ENCODE measurements at places on chromosomes 12 and 14.
A peak's percentile ranks its signal among the peaks of the same experiment; 100 is the strongest.

DNA sequence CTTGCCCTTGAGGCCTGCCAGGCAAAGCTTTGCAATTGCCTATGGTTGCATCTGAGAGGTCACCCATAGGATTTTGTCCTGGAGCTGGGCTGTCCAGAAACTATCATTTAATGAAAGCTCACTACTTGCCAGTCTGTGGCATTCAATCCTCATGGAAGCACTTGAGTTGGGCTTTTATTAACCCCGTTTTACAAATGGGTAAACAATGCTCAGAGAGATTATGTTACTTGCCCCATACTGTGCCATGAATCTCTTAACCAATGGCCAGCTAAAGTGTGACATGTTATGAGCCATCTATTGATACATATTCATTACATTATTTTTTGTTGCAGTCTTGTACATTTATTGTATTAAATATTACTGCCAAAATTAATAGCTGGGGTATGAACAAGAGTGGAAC, 35.9 kb downstream of the PDZRN4 start:
- no peak for DNase-seq

- no peak for DNase-seq
Observed at GRCh38 chr12:116161588-116161987, 115.9 kb downstream of the MED13L start.

DNA sequence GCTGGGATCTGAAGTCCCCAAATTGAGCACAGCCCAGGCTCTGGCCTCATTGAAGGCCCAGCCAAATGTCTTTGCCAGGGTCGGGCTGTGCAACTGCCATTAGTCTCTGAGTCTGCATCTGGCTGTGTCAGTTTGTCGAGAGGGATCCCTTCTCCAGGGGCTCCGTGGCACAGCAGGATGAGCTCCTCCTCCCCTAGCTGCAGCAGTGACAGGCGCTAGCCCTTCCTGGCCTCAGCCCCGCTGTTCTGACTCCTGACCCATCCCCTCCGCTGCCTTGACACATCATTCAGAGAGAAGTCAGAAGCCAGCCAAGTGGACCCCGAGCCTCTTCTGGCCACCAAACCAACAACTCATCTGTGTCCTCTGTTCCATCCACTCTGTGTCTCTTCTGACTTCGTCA, 188.3 kb downstream of the CALM1 start:
- no peak for DNase-seq

GRCh38 chr14:88069677-88070076, 64.7 kb downstream of the GPR65 start:
- DNase-seq: no peak

DNA sequence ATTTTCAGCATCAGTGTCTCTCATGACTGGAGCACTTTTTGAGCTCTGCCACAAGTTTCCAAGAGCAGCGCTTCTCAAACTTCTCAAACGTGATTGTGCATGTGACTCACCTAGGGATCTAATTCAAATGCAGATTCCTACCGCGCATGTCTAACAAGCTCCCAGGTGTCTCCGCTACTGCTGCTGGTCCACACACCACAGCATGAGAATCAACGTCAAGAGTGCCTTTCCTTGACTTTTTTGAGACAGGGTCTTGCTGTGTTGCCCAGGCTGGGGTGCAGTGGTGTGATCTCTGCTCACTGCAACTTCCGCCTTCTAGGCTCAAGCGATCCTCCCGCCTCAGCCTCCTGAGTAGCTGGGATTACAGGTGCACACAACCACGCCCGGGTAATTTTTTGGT, 22.4 kb downstream of the GLRX5 start:
- no peak for DNase-seq

DNA sequence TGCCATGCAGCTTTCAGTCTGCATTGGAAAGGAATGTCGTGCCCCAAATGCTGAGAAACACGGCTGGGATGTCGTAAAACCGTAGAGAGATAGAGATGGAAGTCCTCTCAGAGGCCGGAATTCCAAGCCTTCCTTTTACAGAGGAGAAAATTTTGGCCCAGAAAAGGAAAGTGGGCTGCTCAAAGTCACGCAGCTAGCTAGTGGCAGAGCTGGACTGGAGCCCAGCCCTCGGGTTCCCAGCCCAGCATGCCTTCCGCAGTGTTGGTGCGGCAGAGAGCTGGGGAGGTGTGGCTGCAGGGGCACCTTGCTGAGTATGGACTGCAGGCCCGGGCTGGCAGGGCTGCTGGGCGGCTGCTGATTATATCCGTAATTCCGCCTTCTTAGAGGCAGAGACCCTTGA, 50.3 kb downstream of the KCNA1 start:
- DNase-seq: peak; percentile 32

DNA sequence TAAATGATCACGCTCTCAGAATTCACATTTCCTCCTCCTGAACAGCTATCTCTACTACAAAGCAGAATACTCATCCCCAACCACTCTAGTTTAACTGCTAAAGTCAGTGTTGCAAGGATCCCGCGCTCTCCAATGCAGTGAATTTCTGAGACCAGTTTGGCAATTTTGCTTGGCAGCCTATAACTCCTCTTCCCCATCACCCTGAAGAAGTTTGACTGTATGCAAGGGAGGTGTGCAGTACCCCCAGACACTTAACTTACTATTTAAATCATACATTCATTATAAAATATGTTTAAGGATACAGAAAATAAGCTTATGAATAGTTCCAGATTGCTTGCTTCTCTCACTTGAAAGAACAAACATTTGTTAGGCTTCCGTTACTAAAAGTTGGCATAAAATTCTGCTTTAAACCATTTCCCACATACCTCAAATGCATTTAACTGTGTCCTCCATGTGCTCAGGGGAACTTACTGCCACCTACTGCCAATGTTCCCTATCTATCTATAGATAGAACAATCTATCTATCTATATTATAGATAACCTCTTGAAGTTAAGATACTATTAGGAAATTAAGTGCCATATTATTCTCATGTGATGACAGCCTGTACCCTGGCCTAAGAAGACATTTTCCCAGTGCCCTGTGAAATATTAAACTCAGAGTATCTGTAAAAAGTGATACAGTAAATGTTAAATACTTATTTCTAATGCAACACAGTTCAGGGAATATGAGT, 2.4 kb downstream of the LGR5 start:
- no peak for DNase-seq

GRCh38 chr12:22399464-22400180, 65.1 kb upstream of the ST8SIA1 start:
- no peak for DNase-seq

DNA sequence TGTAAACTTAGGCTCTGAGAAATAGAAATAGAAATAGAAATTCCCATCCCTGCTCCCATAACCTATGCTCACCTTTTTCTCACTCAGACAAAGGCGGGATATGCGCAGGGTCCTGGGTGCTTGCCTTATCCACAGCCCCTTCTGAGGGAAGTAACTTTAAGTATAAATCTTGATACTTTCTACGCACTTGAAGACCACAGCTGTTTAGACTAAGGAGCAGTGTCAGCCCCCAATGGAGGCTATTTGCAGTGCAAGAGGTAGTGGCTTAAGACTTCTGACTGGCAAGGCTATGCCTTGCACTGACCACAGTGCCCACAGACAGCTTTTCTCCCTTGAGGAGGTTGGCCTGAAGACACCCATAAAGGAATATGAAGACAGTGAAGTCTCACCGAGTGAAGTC, 35.2 kb downstream of the ASCL1 start:
- no peak for DNase-seq

DNA sequence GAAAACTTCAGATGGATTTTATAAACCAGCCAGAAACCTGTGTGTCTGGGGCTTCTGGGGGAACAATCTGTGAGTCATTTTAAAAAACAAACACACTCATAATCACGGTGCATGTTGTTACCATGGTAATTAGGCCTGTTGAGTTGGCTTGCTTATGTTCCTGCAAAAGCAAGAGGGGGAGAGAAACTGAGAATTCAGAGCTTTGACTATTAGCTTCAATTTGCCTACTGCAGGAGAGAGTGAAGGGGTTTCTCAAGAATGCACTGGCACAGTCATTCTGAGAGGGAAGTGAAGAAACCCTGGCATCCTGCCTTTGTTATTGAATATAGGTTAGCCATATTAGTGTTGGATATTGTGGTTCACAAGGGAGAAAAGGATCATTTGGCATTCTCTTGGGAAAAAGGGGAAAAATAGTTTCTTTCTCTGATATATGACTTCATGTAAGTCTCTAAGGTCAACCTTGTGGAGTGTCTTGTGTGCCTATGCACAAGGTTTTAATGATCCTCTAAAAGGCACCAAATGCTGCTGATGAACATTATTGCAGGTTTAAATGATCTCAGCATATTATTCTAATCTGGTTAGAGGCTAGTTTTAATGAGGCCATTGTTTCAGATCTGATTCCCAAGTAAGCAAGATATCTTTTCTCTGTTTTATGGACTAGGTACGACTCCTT, 12.9 kb downstream of the GNG2 start:
- DNase-seq: no peak

DNA sequence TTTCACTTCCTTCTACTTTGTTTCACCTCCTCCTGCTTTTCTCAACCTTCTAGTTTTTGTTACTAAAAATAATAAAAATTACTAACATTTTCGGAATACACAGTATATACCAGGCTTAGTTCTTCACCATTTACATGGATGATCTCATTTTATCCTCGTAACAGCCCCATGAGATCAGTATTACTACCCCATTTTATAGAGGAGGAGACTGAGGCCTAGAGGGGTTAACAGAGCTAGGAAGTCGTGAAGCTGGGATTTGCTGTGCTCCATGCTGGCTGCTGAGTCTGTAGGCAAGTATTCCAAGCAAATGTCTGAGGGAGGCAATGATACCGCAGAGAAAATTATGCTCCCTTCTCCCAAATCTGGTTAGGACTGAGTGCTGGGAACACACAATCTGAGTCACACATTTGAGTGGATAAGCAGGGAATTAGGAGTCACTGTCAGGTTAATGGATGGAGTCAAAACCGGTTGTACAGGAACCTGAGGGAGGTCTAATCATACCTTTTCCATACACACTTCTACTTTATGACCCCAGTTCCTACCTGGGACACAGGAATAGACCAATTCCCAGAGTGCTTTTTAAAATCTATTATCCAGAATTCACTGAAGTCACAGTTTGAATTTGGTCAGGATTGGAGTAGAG, 51.1 kb downstream of the ZFYVE26 start:
- DNase-seq: no peak

DNA sequence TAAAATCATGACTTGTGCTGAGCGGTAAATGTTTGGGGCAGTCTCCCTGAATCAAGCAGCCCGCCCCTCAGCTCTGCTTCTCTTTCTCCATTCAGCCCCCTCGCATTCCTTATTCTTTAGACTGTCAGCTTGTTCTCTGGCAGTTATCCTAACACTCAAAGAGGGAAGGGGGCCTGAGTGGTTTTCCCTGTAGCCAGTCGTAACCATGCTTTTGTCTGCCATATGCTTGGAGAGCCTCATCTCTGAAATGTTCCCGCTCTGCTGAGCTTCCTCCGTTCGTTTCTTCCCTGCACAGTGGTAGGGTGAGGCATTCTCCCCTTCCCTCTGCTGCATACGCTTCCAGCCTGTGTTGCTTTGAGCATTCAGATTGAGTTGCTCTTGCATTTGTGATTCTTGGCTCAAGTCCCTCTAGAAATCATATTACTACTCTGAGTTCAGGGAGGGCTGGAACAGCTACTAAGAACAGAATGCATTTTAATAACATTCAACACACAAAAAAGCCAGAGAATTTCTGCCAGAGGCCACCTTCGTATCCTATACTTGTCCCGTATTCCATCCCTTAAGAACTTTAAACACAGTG, 119.7 kb downstream of the FBXL14 start:
- no peak for DNase-seq

GRCh38 chr12:3768911-3769447, 16.1 kb upstream of the CRACR2A start:
- no peak for DNase-seq

GRCh38 chr12:107551434-107551833, 134.2 kb upstream of the PWP1 start:
- DNase-seq: no peak

- no peak for DNase-seq
Observed at GRCh38 chr12:11886339-11886738, 184.4 kb upstream of the BCL2L14 start.

GRCh38 chr12:123050331-123050831, 69.9 kb downstream of the ARL6IP4 start:
- peak; percentile 52 for DNase-seq

- no peak for DNase-seq
Observed at GRCh38 chr12:70581208-70581607, 56.0 kb downstream of the PTPRB start.

DNA sequence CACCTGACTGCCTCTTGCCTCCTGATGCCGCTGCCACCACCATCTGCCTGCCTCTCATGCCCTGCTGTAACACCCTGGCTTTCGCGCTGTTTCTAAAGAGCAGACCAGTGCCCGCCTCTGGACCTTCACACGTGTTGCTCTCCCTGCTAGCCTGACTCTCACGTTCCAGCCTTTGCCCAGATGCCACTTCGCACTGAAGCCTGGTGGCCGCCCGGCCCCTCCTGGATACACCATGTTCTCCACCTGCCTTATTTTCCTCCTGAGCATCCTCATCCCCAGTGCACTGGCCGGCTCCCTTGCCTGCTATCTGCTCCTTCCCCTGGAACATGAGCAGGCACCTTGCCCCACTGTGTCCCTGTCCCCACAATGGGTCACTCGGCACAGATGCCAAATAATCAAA, 146.5 kb downstream of the PIWIL1 start:
- no peak for DNase-seq

- DNase-seq: no peak
Observed at GRCh38 chr12:132460571-132460970, 29.4 kb upstream of the FBRSL1 start.

GRCh38 chr12:57782608-57783465, at the start of gene TSFM:
Gene TSFM (plus strand): TSS chr12:57782787. CDS start chr12:57782802, 15 bp downstream.
- DNase-seq: peak; percentile 98

DNA sequence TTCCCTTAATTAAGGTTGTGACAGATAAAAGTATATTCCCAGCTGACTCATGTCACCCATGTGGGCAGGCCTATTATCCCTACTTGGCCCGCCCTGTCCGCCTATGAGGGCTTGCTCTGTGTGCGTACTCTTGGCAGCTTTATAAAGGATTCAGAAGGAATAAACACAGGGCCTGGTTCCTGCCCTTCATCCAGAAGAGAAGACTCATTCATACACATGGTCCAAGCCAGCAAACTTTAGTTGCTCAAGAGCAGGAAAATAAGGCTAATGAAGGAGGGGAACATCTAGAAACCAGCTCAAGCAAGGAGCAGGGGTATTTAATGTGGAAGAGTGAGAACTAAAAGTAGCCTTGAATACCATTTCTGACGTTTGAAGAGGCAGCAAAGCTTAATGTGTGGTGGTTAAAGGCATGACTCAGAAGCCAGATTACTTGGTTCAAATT, 141.9 kb downstream of the CRADD start:
- DNase-seq: peak; percentile 55

GRCh38 chr14:61042220-61042619, 61.2 kb downstream of the SLC38A6 start:
- no peak for DNase-seq

GRCh38 chr12:56678852-56679251, 9.2 kb downstream of the PTGES3 start:
- no peak for DNase-seq

GRCh38 chr14:92906823-92907222, 16.1 kb upstream of the CHGA start:
- no peak for DNase-seq

- no peak for DNase-seq
Observed at GRCh38 chr12:101891462-101891971, 14.1 kb downstream of the DRAM1 start.
